H1 (cell line): ENCODE measurements at places on chromosomes 12 and 14.

DNA sequence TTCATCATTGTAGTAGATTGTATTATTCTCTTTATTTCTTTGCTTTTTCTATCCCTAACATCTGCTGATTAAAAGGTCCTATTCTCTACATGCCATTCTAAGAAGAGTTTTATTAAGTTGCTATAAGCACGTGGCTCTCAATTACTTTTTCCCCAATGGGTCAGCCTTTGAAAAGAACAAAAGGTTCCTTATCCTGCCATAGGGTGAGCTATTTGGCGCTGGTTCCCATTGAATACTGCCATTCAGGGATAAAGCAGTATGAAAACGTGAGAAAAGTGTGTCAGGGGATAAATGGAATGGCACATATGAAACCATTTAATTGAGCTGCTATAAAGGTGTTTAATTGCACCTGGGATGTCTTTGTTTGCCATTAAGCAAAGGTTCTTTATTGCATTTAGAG lies 80.9 kb downstream of the SYNE2 start:
- H3K4me1 ChIP-seq, result no peaks in the 10 kb centered on the region
- H3K27me3 ChIP-seq, result no peaks in the 10 kb centered on the region
- H3K27ac ChIP-seq, result no peak overlapping the region
- no peak for DNase-seq
- H3K36me3 ChIP-seq, result no peaks in the 10 kb centered on the region

DNA sequence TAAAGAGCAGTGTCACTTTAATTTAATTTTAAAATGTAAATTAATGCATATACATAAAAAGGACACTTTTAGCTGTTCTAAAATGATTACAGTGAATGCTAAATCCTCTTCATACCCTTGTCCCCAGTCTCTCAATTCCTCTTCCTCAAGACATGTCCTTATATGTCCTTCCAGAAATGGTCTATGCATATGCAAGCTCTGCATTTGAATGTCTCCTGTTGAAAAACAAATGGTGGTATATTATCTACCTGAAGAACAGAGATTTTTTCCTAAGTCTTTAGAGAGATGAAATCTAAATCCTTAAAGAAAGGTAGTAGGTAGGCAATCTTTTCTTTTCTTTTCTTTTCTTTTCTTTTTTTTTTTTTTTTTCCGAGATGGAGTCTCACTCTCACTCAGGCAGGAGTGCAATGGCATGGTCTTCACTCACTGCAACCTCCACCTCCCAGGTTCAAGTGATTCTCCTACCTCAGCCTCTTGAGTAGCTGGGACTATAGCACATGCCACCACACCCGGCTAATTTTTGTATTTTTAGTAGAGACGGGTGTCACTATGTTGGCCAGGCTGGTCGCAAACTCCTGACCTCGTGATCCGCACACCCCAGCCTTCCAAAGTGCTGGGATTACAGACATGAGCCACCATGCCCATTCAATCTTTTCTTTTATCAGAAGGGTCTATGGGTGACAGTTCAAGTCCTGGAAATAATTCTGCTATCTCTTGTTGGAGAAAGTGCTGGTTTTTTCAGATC lies 180.5 kb downstream of the PRKCH start:
- H3K36me3 ChIP-seq, result no peaks in the 10 kb centered on the region
- peaks cover 15% of the 10 kb centered on the region for H3K4me1 ChIP-seq
- DNase-seq, result no peak
- H3K4me3 ChIP-seq, result no peak overlapping the region
- H3K27me3 ChIP-seq, result no peaks in the 10 kb centered on the region
- peak overlapping the region; percentile 34; the same call in 1 of the 2 replicates for H3K27ac ChIP-seq

DNA sequence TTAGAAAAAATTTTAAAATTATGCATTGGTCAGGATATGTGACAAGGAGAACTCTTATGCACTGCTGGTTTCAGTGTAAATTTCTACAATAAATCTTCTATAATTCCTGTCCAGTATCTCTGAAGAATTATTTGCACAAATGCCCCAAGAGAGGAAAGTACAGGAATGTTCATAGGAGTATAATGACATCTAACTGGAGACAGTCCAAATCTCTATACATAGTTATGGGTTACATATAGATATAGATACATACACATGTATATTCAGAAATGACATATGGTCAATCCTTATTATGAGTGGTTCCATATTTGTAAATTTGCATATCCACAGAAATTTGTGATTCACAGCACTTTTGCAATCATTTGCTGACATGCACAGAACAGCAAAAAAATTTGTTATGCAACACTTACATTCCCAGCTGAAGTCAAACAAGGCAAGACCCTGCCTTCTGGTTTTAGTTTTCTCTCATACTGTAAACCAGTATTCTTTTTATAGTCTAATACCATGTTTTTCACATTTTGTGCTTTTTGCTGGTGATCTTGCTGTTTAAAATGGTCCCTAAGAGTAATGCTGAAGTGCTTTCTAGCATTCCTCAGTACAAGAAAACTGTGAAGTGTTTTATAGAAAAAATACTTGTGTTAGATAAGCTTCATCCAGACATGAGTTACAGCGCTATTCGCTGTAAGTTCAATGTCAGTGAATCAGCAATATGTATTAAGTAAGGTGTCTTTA lies 103.8 kb downstream of the SLC16A7 start:
- no peak for DNase-seq
- no peaks in the 10 kb centered on the region for H3K4me1 ChIP-seq
- H3K27ac ChIP-seq, result no peak overlapping the region

GRCh38 chr14:36661506-36662257 lies at the start of gene PAX9:
Gene PAX9, plus strand, starts transcription at chr14:36661860. Its CDS starts 230 bp downstream, at chr14:36662090.
- peak; percentile 96 for DNase-seq
- H3K36me3 ChIP-seq, result no peaks in the 10 kb centered on the region; the same call in 1 of the 2 replicates
- peaks cover 4% of the 10 kb centered on the region for H3K4me1 ChIP-seq
- peaks cover 92% of the 10 kb centered on the region for H3K27me3 ChIP-seq

DNA sequence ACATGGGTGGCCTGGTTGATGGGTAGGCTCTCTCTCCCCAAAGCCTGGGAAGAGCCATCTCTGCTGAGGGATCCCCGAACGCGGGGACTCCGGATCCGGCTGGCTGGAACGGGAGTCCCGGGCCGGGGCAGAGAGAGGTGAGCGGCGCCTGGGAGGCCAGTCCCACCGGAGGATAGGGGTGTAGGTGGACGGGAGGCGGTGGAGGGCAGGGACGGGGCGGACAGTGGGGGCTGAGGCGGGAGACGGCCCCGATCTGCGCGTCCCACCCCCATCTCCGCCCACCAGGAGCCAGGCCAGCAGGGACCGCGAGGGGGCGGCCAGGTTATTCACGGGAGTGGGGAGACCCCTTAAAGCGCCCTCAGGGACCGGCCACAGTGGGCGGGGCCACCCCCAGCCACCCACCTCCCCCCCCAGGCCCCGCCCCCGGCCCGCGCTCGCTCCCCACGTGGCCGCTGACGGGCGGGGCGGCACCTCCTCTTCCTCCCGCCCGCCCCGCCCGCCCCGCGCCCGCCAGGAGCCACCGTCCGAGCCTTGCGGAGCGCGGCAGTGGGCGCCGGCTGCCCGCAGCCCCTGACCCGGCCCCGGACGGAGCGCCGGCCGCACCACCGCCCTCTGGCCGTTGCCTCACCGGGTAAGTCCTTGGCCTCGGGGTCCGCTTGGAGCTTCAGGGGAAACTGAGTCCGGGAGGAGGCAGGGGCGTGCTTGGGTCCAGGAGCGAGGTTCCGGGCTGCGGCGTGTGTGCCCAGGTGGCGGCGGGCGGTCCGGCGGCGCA lies at the start of gene INF2:
INF2 (plus strand) TSS at position 510 of the 772 bp plus-strand sequence. CDS start 11,748 bp downstream, outside the sequence.
- peak within 1 kb of the TSS; percentile 60 for H3K4me3 ChIP-seq
- peaks cover 33% of the 10 kb centered on the region for H3K4me1 ChIP-seq
- no peaks in the 10 kb centered on the region for H3K36me3 ChIP-seq
- no peak for DNase-seq
- H3K27ac ChIP-seq, result no peak within 1 kb of the TSS; the same call in 1 of the 2 replicates

GRCh38 chr14:99382781-99383471 lies 97.7 kb downstream of the SETD3 start:
- H3K4me3 ChIP-seq, result no peak overlapping the region
- H3K27me3 ChIP-seq, result no peaks in the 10 kb centered on the region
- peaks cover 17% of the 10 kb centered on the region for H3K4me1 ChIP-seq
- no peaks in the 10 kb centered on the region for H3K36me3 ChIP-seq
- DNase-seq, result no peak
- no peak overlapping the region for H3K27ac ChIP-seq

GRCh38 chr12:108173160-108173559 lies 44.1 kb downstream of the WSCD2 start:
- H3K27me3 ChIP-seq, result no peaks in the 10 kb centered on the region
- H3K4me3 ChIP-seq, result no peak overlapping the region
- H3K36me3 ChIP-seq, result no peaks in the 10 kb centered on the region
- peaks cover 18% of the 10 kb centered on the region for H3K4me1 ChIP-seq
- DNase-seq, result no peak
- no peak overlapping the region for H3K27ac ChIP-seq

DNA sequence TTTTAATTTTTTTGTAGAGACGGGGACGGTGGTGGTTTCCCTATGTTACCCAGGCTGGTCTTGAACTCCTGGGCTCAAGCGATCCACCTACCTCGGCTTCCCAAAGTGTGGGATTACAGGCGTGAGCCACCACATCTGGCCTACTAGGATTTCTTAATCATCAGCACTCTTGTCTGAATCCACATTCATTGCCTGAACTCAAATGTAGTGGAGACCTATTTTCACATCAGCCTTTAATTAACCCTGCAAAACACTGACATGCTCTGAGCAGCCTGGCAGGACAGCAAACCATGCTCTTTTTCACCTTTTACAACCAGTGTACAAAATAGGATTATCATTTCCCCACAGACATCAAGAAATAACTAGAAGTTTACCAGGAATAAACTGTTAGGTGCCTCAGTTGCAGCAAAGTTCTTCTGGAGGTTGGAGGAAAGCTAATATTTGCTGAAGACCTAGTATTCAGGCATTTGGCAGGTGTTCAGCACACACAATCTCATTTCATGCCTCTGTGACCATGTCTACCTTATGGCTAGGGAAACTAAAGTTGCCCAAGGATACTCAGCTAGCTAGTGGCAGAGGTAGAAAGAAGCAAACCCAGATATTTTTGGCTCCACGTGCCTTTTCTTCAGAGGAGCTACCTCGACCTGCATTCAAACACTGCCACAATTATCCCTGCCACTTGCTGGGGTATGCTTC lies 37.7 kb downstream of the CFL2 start:
- no peak for DNase-seq
- peaks cover 3% of the 10 kb centered on the region; the same call in 1 of the 2 replicates for H3K4me1 ChIP-seq
- H3K27ac ChIP-seq, result no peak overlapping the region
- no peaks in the 10 kb centered on the region for H3K36me3 ChIP-seq
- H3K27me3 ChIP-seq, result no peaks in the 10 kb centered on the region
- H3K4me3 ChIP-seq, result no peak overlapping the region

DNA sequence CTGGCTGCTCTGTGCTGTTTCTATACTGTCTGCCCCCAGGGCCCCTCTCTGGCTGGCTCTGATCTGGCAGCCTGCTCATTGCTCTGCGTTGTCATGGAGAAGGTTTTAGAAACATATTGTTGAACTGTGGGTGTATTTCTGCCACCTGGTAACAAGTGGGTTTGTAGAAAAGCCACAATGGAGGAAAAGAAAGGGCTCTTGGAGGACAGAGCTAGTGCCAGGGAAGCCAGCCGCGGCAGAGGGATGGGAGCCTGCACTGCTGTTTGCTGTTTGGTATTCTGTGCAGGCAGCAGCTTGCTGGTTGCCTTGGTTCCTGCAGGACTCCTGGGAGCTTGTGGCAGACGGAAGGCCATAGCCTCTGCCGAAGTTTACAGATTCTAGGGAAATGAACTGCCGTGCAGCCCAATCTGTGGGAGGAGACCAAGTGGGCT lies 15.1 kb downstream of the CCDC177 start:
- H3K36me3 ChIP-seq, result no peaks in the 10 kb centered on the region
- no peak overlapping the region for H3K4me3 ChIP-seq
- no peaks in the 10 kb centered on the region for H3K27me3 ChIP-seq
- no peak for DNase-seq
- no peaks in the 10 kb centered on the region for H3K4me1 ChIP-seq
- no peak overlapping the region for H3K27ac ChIP-seq

DNA sequence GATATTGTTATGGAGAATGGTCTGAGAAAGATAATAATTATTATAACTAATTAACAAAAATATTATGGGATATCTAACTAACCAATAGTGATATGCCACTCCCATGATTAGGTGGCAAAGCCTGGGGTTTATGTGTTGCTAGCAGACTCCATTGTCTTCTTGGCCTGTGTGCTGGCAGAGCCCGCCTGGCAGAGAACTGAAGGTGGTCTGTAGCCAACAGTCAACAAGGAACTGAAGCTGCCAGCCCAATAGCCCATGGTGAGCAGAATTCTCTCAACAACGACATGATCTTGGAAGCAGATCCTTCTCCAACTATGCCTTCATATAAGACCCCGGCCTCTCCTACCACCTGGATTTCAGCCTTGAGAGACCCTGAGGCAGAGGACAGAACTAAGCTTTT lies 258.8 kb downstream of the SLC15A4 start:
- no peaks in the 10 kb centered on the region for H3K4me1 ChIP-seq
- no peaks in the 10 kb centered on the region for H3K36me3 ChIP-seq
- H3K4me3 ChIP-seq, result no peak overlapping the region
- no peaks in the 10 kb centered on the region for H3K27me3 ChIP-seq
- no peak for DNase-seq
- no peak overlapping the region for H3K27ac ChIP-seq

GRCh38 chr12:87246726-87247125 lies 782.5 kb downstream of the C12orf50 start:
- H3K27me3 ChIP-seq, result no peaks in the 10 kb centered on the region
- no peak overlapping the region for H3K4me3 ChIP-seq
- no peaks in the 10 kb centered on the region for H3K36me3 ChIP-seq
- DNase-seq, result no peak
- H3K27ac ChIP-seq, result no peak overlapping the region

GRCh38 chr12:52614381-52615207 lies 3.8 kb downstream of the KRT73 start:
- no peaks in the 10 kb centered on the region for H3K4me1 ChIP-seq
- no peak overlapping the region for H3K4me3 ChIP-seq
- no peaks in the 10 kb centered on the region for H3K36me3 ChIP-seq
- H3K27ac ChIP-seq, result no peak overlapping the region

DNA sequence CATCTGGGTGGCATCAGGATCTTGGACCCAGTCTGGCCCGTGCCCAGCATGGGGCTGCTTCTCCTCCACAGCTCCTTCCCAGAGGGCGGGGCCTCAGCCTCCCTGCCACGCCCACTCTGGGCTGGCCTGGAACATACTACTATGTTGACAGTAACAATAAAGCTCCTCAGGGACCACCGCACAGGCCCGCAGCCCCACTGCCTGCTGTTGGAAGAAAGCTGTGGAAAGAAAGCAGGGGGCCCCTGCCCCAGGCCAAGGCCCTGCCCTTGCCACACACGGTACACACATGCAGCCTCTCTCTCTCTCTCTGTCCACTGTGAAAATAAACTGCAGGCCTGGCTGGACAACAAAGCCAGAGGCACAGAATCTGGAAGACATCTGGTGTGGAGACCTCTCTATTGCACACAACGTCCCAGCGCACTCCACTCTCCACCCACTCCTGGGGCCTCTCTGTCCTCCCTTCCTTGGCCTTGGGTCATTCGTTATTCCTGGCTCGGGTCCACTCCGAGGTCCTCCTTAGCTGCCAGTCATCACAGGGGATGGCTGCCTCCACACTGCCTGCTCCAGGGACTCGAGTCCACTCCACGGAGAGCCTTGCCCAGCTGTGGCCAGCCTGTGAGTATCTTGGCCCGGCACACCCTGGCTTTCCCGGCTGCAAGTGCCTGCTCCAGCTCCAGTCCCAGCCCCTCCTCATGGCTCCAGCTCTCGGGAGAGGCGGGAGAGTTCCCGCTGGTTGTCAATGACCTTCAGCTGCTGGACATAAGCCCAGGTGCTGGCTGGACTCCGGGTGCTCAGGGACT lies 11.8 kb upstream of the ENDOU start:
- no peaks in the 10 kb centered on the region for H3K27me3 ChIP-seq
- H3K4me3 ChIP-seq, result no peak overlapping the region
- H3K27ac ChIP-seq, result no peak overlapping the region
- peaks cover 3% of the 10 kb centered on the region for H3K4me1 ChIP-seq
